Esophagus mucosa (tissue), 1 donor: ENCODE measurements at places on chromosomes 11 and 22. TPM values are rescaled to one million over a fixed set of nuclear protein-coding genes. Genes with fewer than 3 reads are reported as not detected.

- no peak for ATAC-seq
Observed at GRCh38 chr11:78821371-78822306, 247.0 kb upstream of the NARS2 start.

CASP5 gene
- not detected for total RNA-seq

GRCh38 chr11:27921472-27921871 is 186.5 kb downstream of the KIF18A start:
- ATAC-seq, result no peak

ZBTB3 gene
- 8.0 TPM for total RNA-seq

DNA sequence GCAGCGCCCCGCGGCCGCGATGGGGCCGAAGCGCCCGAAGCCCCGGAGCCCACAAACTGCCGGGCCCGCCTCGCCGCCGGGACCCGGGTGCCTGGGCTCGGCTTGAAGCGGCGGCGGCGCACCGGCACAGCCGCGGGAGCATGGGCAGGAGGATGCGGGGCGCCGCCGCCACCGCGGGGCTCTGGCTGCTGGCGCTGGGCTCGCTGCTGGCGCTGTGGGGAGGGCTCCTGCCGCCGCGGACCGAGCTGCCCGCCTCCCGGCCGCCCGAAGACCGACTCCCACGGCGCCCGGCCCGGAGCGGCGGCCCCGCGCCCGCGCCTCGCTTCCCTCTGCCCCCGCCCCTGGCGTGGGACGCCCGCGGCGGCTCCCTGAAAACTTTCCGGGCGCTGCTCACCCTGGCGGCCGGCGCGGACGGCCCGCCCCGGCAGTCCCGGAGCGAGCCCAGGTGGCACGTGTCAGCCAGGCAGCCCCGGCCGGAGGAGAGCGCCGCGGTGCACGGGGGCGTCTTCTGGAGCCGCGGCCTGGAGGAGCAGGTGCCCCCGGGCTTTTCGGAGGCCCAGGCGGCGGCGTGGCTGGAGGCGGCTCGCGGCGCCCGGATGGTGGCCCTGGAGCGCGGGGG is 346 bp downstream of the FJX1 start:
- ATAC-seq, result peak; percentile 55

DNA sequence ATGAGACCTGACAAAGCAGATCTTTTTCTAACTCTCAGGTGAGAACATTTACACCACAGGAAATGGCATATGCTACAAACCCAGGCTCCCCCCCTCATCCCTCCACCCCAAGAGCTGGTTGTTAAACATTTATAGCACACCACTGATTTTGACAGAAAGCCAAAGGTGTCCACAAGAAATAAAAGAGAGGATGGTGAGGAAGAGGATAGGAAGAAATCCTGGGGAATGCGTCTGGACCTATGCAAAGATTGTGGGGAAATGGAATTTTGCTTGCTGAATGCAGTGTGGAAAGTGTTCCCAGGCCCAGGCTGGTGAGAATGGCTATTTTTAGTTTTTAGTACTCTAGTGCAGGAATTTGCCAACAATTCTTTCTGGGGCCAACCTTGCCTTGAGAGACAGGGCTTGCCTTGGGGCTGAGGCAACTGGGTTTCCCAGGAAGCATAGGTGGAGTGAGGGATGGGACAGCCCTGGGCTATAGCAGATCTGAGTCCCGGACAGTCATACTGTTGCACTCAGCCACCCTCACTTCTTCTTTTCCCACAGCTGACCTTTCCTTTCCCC is 163.9 kb downstream of the ADAMTS15 start:
- no peak for ATAC-seq

CCDC89 gene
- 0.12 TPM for total RNA-seq

PRDX5 gene
- 331 TPM for total RNA-seq

- no peak for ATAC-seq
Observed at GRCh38 chr11:114216796-114217180, 79.4 kb upstream of the NNMT start.

H19 gene
- 6.5 TPM for total RNA-seq

GRCh38 chr11:72710278-72710677 is 36.1 kb upstream of the PDE2A start:
- ATAC-seq, result no peak

HPS4 gene
- 26.2 TPM for total RNA-seq

DNA sequence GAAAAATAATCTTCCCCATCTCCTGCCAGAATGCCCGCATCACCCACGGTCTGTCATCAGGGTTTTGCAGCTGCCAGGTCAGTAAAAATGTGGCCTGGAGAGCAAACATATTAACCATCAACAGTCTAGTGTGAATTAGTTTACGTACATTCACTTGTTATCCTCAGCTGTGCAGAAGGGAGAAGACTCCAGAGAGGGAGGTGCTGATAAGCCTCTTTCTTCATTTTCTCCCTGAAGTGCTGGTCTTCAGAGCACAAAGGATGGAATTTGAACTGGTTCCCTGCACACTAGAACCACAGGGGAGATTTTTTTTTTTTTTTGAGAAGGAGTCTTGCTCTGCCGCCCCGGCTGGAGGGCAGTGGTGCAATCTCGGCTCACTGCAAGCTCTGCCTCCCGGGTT is 8.2 kb downstream of the FGF19 start:
- ATAC-seq, result no peak

FAM180B gene
- not detected for total RNA-seq

RRAS2 gene
- total RNA-seq, result 24.4 TPM

GRCh38 chr11:8095371-8095770 is 14.4 kb downstream of the TUB start:
- ATAC-seq, result no peak

- ATAC-seq, result no peak
Observed at GRCh38 chr11:11296434-11296833, 56.6 kb downstream of the CSNK2A3 start.

DNA sequence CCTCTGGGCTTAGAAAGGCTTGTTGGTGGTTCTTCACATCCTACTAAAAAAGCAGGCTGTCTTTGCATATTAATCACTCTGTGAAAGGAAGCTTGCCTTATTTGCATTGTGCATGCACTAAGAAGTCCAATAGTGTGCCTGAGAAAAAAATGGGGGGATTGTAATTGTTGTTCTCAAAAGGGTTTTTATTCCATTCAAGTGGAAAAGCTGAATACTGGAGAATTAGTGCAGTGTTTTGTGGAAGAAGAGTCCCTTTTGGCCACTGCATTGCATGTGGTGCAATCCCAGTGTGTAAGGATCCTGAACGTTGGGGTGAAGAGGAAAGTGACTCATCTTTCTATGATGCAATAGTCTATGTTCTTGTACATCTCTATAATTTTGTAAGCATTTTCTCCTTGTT is 16.5 kb downstream of the NCAM1 start:
- ATAC-seq, result no peak
